ENCODE measurements at places on chromosomes 2 and 18.

GRCh38 chr2:228048838-228049490, 132.5 kb downstream of the SPHKAP start:
- DNase-seq, result peak; percentile 74

DNA sequence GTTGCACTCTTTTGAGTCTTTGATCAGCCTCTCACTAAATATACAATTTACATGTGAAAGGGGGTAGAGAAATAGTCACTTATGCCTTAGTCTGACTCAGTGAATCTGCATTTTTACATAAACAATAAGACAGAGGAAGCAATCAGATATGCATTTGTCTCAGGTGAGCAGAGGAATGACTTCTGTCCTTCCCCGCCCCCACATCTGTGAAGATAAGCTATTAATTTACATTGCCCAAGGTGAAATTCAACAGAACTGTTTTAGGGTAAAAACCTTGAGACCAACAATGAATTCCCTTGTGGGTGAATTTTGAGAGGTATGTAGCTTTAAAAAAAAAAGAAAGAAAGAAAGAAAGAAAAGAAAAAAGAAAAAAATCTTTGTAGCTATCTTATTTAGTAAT, 1302.9 kb upstream of the ACVR2A start:
- no peak for DNase-seq

DNA sequence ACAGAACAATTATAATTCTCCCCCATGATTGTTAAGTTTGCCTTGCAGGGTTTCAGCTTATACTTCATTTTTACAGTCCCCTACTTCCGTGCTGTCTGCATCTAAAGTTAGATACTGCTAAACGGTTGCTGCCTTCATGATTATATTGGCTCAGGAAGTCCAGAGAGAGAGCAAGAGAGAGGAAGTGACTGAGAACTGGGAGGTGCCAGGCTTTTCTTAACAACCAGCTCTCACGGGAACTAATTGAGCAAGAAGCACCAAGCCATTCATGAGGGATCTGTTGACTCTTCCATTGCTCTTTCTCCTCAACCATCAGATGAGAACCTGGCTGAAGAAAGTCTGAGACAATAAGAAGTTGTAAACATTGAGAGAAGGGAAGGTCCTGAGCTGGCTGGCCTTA, 125.5 kb upstream of the SIX2 start:
- DNase-seq, result peak; percentile 51

GRCh38 chr2:138494265-138494966, 7.2 kb upstream of the SPOPL start:
- no peak for DNase-seq

GRCh38 chr18:57518533-57518932, 68.0 kb downstream of the FECH start:
- no peak for DNase-seq

- peak; percentile 32 for DNase-seq
Measured at GRCh38 chr2:23673830-23674679, 252.9 kb downstream of the ATAD2B start.

DNA sequence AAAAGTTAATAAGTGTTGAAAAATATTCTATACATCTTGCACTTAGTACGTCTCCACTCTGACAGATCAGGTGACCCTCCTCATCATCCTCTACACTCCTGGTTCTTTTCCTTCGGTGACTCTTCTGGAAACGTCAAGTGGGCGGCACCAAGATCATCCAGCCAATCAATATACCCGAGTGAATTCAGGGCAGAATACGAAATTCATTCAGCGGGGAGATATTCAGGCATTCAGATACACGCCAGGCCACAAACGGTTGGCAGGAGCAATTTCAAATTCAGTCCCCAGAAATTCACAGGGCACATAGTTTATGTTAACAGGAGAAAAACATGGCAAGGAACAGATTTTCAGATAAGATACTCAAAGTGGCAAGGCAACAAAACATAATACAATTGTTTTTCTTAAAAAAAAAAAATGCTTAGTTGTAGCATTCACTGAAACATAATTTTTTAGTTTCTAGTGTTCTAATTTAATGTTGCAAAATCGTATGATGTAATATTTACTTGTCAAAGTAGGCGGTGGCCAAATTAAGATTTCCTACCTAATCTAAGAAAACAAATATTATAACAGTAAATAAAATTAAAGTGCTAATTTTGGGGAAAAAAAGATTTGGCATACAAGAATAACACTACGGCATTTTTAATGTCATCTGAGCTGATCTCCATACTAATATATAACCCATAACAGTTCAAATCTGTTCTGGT, 4.2 kb downstream of the CLK1 start:
- DNase-seq, result peak; percentile 26

- no peak for DNase-seq
Measured at GRCh38 chr2:10305715-10306114, 3.0 kb downstream of the HPCAL1 start.

DNA sequence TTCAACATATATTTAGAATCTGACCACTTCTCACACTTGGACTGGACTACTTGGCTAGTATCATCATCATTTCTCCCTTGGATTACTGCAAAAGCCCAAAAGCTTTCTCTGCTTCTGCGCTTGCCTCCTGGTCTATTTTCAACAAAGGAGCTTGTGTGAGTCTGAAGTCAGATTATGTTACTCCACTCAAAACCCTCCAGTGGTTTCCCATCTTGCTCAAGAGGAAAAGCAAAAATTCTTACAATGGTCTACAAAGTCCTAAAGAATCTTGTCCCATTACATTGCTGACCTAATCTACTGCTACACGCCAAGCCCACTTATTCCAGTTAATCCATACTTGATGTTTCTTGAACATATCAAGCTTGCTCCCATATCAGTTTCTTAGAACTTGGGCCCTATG, 9.6 kb downstream of the PREPL start:
- peak; percentile 45 for DNase-seq

DNA sequence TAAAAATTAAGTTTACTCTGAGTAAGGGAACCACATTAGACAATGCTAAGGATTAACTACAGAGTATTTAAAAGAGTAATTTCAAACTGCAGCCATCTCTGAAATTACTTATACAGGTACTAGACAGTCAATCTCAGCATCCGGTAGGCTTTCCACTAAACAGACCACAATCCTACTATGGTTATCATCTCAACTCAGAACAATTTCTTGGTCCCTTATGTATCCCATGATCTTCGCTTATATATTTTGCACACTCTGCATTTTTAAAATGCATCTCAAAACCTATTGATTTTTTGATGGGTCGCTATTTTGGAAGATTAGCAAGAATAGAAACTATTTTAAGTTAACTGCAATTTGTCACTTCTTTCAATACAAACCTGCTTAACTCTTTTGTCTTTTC, 1.4 kb downstream of the PPP4R1 start:
- no peak for DNase-seq
